Endothelial cell of coronary artery (primary cell): ENCODE measurements at places on chromosomes 1 and 21. TPM values are rescaled to one million over a fixed set of nuclear protein-coding genes. Genes with fewer than 3 reads are reported as not detected.

Gene GJA4
- total RNA-seq: 19.4 and 68.6 TPM in 2 replicates

Gene SLC30A10
- not detected in 2 replicates for total RNA-seq

Gene CNIH3
- total RNA-seq: 1.5 and 2.4 TPM in 2 replicates

Gene C4BPB
- 0.18 and 0.28 TPM in 2 replicates for total RNA-seq

Gene PRKAA2
- 3.0 and 3.1 TPM in 2 replicates for total RNA-seq

Gene LCE1B
- total RNA-seq: not detected in 2 replicates

Gene DAB1
- total RNA-seq: not detected in 2 replicates

Gene SCYL3
- 4.2 and 6.8 TPM in 2 replicates for total RNA-seq

Gene CAPN8
- total RNA-seq: not detected in 2 replicates

Gene CRTC2
- total RNA-seq: 3.6 and 5.8 TPM in 2 replicates

Gene SKI
- 14.8 and 21.7 TPM in 2 replicates for total RNA-seq

Gene OR14K1
- not detected in 2 replicates for total RNA-seq

Gene TACSTD2
- 0.18 and 13.5 TPM in 2 replicates for total RNA-seq

Gene TIE1
- 694 and 736 TPM in 2 replicates for total RNA-seq

Gene CADM3
- total RNA-seq: 8.9 and 21.2 TPM in 2 replicates

Gene FOXD2
- total RNA-seq: under 0.01 and 0.09 TPM in 2 replicates

Gene ID3
- 221 and 267 TPM in 2 replicates for total RNA-seq

Gene EXO1
- total RNA-seq: 4.8 and 10.6 TPM in 2 replicates

Gene AK5
- total RNA-seq: 7.4 and 10.6 TPM in 2 replicates

Gene LCE3D
- total RNA-seq: not detected in 2 replicates
